ENCODE measurements at places on chromosomes 13 and 19.

DNA sequence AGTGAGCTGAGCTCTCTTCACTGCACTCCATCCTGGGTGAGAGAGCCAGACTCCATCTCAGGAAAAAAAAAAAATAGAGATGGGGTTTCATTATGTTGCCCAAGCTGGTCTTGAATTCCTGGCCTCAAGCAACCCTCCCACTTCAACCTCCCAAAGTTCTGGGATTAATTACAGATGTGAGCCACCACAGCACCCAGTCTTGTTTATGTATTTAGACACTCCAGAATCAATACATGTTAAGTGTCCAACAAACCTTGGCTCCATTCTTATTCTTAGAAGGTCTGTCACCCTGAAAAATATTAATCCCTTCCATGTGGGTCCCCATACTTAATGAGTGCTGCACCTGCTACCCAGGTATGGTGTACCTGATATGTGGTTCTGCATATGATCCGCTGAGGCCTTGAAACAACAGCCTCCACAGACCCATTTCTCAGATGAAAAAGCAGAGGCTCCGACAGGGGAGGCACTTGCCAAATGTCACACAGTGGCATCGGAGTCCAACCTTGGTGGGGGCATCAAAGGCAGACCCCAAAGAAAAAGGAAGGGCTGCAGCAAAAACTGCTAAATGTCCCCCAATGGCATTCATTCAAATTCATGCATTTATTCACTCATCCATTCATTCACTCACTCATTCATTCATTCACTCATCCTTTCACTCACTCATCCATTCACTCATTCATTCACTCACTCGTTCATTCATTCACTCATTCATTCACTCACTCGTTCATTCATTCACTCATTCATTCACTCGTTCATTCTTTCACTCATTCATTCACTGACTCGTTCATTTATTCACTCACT, 16.7 kb downstream of the TICAM1 start:
- no peak for DNase-seq

DNA sequence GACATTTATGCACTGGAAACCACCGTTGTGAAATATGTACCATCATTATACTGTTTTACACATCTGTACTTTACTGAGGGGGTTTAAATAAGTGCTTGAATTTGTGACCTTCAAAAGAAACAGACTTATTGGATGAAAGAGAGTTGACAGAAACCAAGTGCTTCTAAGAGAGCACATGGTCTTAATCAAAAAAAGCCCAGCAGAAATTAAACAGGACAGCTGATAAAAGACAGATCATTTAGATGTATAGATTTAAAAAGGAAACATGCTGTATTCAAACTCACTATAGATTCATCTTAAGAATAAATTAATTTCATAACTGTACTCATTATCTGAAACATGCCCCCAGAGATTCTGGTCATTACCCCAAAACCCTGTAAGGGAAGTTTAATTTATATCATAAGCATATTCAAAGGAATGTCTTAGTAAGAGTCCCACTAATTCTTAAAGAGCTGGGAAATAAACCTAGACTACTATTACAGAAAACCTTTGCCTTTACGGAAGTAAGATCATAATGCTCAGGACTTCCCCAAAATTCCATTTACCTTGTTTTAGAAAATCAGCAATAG, 421.8 kb downstream of the DCT start:
- no peak for DNase-seq

DNA sequence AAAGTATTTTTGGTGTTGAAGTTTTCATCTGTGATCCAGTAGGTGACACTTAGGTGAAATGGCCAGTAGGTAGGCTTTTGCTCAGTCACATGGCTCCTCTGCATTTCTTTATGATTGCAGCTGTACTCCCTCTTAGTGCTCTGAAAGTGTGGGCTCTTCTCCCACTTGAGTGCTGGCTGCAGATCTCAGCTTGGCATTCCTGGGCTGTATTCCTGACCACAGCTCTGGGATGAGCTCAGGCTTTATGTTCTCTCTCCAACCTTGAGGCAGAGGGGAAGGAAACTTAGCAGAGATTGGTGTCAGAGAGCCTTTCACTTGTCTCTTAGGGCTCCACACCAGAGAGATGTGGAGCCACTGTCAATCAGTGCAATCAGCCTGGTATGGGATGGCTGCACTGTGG, 254.3 kb downstream of the NDFIP2 start:
- no peak for DNase-seq

GRCh38 chr13:102399791-102400674, 1.8 kb downstream of the FGF14 start:
- no peak for DNase-seq

DNA sequence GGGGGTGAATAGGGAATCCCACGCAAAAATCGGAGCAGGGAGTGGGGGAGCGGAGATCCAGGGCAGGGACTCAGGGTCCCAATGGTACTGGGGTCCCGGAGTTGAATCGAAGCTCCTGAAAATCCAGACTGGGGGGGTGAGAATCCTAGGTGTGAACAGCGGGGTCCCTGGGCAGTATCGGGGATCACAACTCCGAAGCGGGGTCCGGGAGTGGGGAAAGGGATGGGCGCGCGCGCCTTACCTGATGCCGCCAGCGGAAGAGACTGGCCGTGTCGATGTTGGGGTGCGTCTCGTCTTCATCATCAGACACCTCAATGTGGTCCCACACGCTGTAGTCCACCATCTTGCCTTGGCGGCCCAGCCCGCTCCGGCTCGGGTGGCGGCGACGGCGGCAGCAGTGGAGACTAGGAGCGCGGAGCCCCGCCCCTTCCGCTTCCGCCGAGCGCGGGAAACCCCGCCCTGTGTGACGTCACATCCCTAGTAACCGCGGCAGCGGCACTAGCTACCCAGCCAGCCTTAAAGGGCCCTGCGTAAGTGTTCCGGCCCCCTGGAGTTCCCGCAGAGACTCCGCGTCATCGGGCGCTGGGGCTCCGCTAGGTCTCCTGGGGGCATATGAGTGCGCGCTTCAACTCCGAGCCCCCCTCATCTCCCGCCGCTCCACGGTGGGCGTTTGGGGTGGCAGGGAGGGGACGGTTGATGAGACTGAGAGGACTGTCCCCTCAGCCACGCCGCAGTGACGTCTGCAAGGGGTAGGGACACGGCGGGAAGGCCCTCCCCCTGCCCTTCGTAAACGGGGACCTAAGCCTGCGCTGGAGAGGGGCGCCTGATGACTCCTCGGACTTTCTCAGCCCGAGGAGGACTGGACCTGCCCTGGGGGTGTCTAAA, at the start of gene CDC37:
Gene CDC37 (minus strand): TSS at position 406 of the 885 bp plus-strand sequence. CDS start 63 bp downstream, at position 343.
- peak; percentile 94 for DNase-seq

Data from breast epithelium (tissue), 4 donors.